ENCODE measurements at places on chromosomes 12 and 14.

- DNase-seq: peak; percentile 14
Measured at GRCh38 chr12:22856178-22856577, 231.2 kb downstream of the ETNK1 start.

DNA sequence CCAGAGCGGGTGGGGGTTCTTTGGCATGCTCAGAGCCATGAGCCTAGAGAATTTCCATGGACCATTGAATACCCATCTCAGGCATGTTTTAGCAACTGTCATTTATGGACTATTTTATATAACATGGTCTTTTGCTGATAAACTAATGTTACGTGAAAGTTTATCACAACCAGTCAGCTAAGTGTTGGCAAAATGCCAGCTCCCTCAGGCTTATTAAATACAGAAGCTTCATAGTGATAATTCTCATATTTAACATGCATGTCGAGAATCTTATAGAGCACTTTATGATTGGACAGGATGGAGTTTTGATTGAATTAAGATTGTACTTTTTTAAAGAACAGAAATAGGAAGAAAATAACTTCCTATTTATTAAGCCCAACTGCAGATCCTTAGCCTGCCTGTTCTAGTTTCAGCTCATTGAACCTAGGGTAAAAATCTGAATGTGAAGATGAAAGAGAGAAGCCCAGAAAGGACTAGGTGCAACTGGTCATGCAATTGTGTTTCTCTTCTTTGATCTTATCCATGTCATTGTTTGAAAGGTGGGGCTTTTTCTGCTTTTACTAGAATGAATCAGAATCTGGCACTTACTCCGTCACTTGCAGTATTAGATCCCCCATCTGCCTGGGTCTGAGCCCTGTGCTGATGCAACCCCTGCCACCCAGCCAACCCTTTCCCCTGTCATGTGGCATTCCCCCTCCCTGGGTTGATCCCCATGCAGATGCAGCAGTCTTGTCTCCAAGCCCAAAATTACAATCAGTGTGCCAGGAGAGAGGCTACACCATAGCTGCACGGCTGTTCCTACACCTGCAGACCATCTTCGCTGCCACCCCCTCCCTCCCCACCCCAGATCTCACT lies 134.6 kb upstream of the EVL start:
- DNase-seq: peak; percentile 72

- DNase-seq: no peak
Measured at GRCh38 chr12:115571027-115571426, 706.5 kb downstream of the MED13L start.

DNA sequence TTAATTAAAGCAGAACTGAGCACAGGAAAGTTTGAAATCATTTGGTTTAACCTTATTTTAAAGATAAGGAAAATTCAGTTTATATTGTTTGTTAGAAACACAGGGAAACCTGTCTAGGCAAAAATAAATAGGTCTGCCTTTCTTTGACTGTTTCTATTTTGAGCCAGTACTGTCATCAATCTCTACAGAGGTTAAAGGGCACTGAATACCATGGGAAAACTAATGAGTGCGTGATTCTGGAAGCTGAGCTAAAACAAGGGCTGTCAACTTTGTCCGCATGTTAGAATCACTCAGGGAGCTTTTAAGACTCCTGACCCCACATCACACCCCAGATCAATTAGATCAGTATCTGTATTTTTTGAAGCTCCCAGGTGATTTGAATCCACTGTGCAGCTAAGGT lies 38.8 kb downstream of the NOPCHAP1 start:
- no peak for DNase-seq

DNA sequence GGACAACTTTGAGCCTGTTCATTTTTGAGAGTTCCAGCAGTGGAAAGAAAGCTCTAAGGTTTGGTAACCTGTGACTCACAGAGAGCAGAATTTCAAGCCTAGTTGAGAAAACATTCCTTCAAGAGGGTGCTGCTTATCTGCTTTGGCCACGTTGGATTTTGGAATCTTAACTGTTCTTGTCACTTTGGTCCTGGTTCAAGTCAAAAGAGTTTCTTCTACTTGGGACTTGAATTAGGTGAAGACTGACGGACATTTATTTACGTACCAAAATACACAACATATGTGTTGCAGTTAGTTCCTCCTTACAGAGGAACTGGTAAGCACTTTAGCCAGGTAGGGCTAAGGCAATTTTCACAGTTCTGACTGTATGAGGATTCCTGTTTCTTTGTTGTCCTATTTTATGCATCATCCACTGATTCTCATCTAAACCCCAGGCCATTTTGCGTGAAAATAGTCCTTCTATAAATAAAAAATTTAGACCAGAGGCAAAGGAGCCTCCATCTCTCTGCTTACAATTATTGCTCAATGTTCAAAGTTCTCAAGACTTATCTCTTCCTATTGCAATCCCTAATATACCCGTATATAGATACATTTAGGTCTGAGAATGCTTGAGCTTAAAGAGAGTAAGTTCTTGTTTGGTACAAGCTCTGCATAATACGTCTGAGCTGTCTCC lies 580.9 kb downstream of the DIO2 start:
- DNase-seq: no peak

DNA sequence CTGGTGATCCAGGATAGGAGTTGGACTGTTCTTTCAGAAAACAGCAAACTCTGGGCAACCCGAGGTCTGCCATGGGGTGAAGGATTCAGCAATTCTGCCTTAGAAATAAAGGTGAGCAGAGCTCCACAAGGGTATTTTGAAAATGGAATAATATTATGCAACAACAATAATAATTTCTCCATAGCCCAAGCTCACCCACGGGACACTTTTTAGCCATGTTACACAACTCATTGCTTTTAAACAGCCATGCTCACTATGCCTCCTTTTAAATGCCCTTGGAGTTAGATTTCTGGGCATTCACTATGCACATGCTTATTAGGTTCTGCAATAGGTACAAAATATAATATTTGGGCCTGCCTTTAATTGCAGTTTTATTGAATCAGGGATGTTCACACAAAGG lies 37.2 kb downstream of the SLC35F4 start:
- no peak for DNase-seq

DNA sequence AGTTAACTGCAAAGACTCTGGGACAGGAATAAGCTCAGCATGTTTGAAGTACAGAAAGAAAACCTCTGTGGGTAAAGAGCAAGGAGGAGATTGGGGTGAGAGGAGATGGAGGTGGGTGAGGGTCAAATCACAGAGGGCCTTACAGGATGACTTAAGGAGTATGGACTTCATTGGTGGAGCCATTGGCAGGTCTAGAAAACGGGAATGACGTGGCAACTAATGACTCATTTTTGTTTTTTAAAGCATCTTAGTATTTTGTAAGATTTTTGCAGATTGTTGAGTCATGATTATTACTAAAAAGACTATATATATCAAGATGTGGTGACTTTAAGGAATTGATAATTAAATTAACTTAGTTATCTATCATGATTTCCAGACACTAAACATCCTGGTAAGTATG lies 18.5 kb downstream of the UTP20 start:
- DNase-seq: no peak

DNA sequence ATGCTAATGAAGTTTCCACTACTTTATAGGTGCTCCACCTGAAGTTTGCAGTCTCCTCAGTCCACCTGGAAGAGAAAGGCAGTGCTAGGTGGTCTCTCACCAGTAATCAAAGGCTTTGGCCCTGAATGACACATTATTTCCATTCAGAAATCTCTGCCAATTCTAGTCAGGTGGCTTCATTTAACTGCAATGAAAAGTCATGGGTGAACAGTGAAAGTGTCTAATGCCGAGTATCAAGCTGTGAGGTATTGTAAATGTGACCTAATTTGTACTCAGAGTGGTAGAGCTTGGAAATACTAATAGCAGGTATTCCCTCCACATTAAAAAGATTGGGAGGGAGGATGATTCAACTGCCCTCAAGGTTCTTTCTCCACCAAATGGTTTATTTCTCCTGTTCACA lies 220.9 kb upstream of the LRFN5 start:
- no peak for DNase-seq

DNA sequence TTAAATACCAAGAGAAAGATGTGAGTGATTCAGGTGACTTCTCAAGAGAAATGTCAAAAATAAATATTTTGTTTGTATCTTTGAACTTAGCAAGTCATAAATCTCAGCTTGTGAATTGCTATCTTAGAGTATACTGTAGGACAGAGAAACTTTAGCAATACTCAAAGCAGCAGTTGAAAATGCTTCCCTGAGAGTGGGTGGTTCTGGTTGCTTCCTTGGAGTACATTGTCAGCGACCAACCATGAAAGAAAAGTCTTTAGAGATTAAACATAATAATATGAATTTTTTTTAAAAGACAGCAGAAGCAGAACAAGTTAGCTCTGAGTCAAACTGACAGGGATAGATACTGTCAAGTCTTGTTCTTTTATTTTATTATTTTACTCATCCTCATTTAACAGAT lies 86.8 kb upstream of the OSBPL8 start:
- no peak for DNase-seq

DNA sequence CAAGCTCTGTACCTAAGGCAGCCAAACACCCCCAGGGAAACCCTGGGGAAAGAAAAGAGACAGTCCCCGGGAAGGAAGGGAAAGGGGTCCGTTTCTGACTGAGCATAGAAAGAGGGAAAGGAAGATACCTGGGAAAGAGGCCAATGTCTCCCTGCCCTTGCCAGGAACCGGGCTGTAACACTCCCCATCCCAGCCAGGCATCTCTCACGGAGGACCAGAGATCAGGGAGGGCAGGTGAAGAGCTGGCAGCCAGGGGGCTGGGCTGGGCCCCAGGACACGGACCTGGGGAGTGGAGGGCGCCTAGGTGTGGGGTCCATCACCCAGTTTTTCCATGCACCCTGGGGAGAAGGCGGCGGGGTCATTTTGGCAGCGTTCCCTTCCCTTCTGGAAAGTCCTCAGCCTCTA lies 18.9 kb upstream of the PLEKHH1 start:
- no peak for DNase-seq

GRCh38 chr12:29208936-29209701 lies 60.0 kb downstream of the FAR2 start:
- DNase-seq: no peak

- DNase-seq: no peak
Measured at GRCh38 chr12:77606348-77606747, 224.3 kb upstream of the NAV3 start.

DNA sequence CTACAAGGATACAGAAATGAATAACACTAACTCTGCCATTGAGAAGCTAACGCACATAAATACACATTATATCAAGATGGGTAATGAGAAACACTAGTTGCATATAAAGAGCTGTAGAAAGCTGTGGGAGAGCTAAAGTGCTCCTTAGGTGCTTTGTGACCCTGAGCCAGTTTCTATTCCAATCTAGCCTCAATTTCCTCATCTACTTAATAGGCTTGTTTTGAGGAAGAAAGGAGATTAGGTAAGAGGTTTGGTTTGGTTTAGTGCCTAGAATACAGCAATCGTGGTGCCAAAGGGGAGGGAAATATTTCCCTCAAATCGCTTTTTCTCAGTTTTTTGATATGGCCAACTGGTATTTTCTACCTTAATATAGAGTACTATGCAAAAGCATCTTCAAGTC lies 994 bp downstream of the SRP54 start:
- no peak for DNase-seq

- peak; percentile 87 for DNase-seq
Measured at GRCh38 chr12:6285063-6285477, 25.4 kb upstream of the PLEKHG6 start.

DNA sequence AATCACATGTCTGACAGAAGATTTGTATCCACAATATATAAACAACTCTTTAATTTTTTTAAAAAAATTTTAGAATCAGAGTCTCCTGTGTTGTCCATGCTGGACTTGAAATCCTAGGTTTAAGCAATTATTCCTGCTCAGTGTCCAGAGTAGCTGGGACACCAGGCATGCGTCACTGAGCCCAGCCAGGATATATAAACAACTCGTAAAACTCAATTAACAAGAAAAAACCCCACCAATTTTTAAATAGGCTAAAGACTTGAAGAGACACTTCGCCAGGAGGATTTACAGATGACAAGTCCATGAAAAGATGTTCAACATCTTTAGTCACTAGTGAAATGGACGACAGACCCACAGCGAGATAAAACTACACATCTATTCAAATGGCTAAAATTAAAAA lies 2.0 kb upstream of the SCN8A start:
- no peak for DNase-seq

- no peak for DNase-seq
Measured at GRCh38 chr12:3038926-3039510, 38.2 kb upstream of the TSPAN9 start.

GRCh38 chr12:12977231-12977630 lies 22.8 kb downstream of the HEBP1 start:
- no peak for DNase-seq

DNA sequence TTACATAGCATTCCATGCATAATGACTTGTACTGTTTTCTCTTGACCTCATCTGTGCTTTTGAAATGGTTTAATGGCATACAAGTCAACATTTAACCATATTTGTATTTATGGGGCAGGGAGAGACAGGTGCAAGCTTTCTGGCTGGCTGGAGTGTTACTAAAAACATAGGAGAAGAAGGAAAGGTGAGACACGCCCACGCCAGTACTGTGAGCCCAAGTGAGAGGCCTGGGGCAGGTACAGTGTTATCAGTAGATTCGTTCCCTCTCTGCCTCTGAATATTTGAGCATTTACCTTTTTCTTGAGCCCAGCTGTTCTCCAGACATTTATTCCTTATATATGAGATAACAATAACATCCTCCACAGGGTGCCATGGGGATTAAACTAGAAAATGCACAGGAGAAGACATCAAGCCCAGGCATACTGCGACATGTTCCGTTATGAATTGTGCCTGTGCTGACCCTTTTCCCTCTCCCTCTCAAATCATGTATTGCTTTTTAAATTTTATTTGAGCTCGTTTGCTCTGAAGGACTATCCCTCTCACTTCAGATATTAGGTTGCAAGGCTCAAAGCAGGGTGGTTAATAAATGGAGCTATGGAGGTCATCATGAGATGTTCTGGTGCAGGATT lies 34.6 kb upstream of the TUBA1C start:
- no peak for DNase-seq

DNA sequence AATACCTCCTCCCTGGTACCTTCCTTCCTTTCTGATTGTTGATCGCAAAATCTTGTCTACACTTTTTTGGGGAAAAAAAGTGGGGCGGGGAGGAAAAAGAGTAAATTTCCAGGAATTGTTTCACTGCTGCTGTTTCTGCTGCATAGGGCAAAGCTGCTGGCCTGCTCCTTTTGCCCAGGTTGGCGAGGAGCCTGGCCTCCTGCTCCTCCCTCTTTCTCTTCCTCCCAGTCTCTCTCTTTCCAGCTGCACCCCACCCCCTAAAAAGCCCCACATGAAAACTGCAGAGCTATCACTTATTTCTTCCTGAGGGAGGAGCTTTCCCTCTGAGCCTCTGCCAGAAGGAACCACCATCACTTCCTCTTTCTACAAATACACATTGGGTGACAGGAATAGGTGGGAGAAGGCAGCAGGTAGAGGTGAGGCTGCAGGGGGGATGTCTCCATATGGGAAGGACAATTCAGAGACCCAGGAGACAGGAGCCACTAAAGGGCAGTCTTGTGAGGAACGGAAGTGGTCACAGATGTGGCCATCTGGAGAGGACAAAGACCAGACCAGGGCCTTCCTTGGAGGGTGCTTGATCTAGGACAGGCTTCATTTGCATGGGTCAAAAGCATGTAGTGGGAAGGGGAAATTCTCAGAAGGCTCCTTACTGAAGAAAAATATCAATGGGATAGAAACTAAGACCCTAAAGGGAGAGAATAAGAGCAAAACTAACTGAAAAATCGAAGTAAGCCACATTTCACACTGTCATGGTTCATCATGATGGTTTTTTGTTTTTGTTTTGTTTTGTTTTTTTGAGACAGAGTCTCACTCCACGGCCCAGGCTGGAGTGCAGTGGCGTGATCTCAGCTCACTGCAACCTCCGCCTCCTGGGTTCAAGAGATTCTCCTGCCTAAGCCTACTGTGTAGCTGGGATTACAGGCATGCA lies 14.8 kb downstream of the ZBTB39 start:
- DNase-seq: no peak

GRCh38 chr14:59634617-59635016 lies 58.0 kb upstream of the CCDC175 start:
- DNase-seq: no peak
